ENCODE measurements at places on chromosomes 5 and 9. TPM values are rescaled to one million over a fixed set of nuclear protein-coding genes. Genes with fewer than 3 reads are reported as not detected.

SLC25A48 gene
- total RNA-seq, result 8.2 TPM

DNA sequence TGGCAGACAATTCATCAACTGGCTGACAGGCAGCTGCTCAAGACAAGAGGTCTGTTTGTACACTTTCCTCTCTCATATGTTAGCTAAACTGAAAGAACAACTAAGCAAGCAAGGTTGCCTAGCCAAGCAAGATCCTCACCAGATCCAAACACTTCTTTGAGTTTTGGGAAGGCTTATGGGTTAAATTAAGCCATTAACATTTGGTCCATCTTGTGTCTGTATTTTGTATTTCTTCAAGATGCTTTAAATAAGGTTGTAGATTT, 170.4 kb upstream of the RAI14 start:
- no peak overlapping the region for H3K27ac ChIP-seq
- H3K36me3 ChIP-seq, result peaks cover 6% of the 10 kb centered on the region
- DNase-seq, result no peak
- peaks cover 46% of the 10 kb centered on the region for H3K4me1 ChIP-seq

- no peak overlapping the region for H3K27ac ChIP-seq
- H3K27me3 ChIP-seq, result no peaks in the 10 kb centered on the region
- H3K4me1 ChIP-seq, result no peaks in the 10 kb centered on the region
- no peak overlapping the region for H3K4me3 ChIP-seq
- DNase-seq, result no peak
These were observed 170.4 kb downstream of the ARRDC3 start for GRCh38 chr5:91212714-91213092.

GRCh38 chr9:115766370-115766955, 387.1 kb upstream of the PAPPA start:
- H3K4me1 ChIP-seq, result no peaks in the 10 kb centered on the region
- no peak overlapping the region for H3K4me3 ChIP-seq
- H3K36me3 ChIP-seq, result no peaks in the 10 kb centered on the region
- no peaks in the 10 kb centered on the region for H3K27me3 ChIP-seq

DNA sequence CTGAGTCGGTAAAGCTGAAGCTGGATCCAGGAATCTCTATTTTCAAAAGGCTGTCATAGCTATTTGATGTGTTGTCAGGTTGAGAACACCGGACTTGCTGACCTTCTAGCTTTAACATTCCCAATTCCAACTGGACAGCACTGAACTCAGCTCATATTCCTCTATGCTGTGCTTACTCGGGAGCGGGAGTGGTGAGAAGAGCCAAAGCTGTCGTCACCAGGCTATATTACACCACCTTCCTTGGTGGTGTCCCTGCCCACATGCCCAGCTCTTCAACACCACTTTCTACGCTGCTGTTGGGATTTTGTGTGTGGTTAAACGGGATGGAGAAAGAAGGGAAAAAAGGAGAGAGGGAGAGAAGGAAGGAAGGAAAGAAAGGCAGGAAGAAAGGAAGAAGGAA, 653.6 kb downstream of the RAB3C start:
- H3K4me3 ChIP-seq, result no peak overlapping the region
- no peak for DNase-seq
- no peak overlapping the region for H3K27ac ChIP-seq

PTPRD gene
- 197 TPM for total RNA-seq

TMEM174 gene
- total RNA-seq, result not detected

C5orf58 gene
- total RNA-seq, result not detected

DNA sequence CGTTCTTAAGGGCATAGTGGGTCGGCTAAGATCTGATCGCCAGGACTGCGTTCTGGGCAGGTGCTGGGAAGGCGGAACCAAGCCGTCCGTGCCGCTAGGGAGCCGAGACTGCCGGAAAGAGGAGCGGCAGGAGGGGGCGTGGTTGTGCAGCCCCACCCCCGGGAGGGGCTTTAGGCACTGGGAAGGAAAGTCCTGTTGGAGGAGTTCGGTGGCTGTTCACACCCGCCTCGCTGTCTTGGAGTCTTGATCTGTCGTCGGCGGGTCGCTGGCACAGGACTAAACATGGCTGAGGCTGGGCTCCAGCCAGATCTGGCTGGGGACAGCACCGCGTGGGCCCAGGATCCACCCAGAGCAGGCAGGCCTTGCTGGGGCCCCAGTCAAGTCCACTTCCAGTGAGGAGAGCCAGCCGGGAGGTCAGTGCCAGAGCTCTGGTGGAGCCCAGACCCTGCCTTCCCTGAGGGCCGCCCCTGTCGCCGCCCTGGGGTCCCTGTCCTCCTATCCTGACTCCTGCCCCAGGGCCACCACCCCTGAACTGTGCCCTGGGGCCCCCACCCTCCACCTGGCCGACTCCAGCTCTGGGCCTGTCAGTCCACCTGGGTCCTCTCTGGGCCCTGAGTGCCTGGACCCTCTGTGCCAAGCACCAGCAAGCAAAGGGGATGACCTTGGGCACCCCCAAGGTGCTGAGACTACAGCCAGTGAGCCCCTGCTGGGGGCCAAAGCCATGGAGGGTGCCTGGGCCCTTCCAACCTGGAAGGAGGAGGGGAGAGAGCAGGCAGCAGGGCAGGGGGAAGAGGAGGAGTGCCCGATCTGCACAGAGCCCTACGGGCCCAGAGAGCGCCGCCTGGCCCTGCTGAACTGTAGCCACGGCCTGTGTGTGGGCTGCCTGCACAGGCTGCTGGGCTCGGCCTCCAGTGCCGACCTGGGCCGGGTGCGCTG, 4.5 kb downstream of the RNF208 start:
- peak overlapping the region; percentile 74 for H3K4me3 ChIP-seq
- DNase-seq, result no peak

SPINK13 gene
- not detected for total RNA-seq

MYO10 gene
- 33.6 TPM for total RNA-seq

DNA sequence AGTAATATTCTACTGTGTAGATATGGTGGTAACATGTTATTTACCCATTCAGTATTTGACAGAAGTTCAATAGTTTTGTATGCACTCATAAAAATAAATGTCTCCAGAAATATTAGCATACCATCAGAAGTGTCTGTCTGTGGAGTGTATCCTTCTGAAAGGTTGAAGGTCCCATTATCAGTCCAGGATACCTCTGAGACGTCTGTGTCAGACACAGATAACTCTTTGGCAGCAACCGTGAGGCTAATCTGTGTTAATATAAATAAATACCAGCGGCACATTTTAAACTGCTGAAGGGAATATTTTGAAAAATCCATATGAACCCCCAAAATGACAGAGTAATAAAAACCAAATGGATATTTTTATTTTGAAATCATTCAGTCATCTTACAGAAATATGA, 11.9 kb upstream of the ZNF622 start:
- H3K27me3 ChIP-seq, result no peaks in the 10 kb centered on the region
- H3K27ac ChIP-seq, result no peak overlapping the region
- H3K4me3 ChIP-seq, result no peak overlapping the region
- DNase-seq, result no peak
- peaks cover 5% of the 10 kb centered on the region for H3K36me3 ChIP-seq
- no peaks in the 10 kb centered on the region for H3K4me1 ChIP-seq

- H3K36me3 ChIP-seq, result no peaks in the 10 kb centered on the region
- H3K27me3 ChIP-seq, result no peaks in the 10 kb centered on the region
- H3K27ac ChIP-seq, result no peak overlapping the region
- peaks cover 20% of the 10 kb centered on the region for H3K4me1 ChIP-seq
- H3K4me3 ChIP-seq, result no peak overlapping the region
These were observed 148.1 kb upstream of the MPDZ start for GRCh38 chr9:13427587-13427986.

- H3K27me3 ChIP-seq, result no peaks in the 10 kb centered on the region
- no peak overlapping the region for H3K27ac ChIP-seq
- DNase-seq, result no peak
- no peaks in the 10 kb centered on the region for H3K36me3 ChIP-seq
- no peaks in the 10 kb centered on the region for H3K4me1 ChIP-seq
These were observed 147.9 kb downstream of the LPAR1 start for GRCh38 chr9:110890416-110890815.

DNA sequence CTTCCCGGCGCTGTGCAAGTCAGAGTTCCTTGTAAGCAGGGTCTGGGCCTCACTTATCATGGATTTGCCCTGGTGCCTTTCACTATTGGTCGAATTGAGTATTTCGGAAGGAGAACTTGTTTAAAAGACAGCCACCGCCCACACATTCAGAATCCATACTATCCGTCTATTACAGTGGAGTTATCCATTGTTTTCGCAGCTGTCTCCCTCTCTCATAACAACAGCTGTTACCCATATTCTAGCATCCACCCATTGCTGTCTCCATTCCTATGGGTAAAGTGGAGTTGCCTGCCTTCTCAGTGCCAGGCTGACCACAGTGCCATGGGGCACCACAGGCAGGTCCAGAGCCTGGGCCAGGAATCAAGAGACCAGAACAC, 20.2 kb downstream of the FAXDC2 start:
- peaks cover 12% of the 10 kb centered on the region for H3K36me3 ChIP-seq
- no peak overlapping the region for H3K4me3 ChIP-seq
- H3K4me1 ChIP-seq, result no peaks in the 10 kb centered on the region
- no peak for DNase-seq
- H3K27me3 ChIP-seq, result no peaks in the 10 kb centered on the region
- no peak overlapping the region for H3K27ac ChIP-seq

ZNF462 gene
- total RNA-seq, result 129 TPM

- no peak for DNase-seq
- H3K27ac ChIP-seq, result no peak overlapping the region
- no peaks in the 10 kb centered on the region for H3K36me3 ChIP-seq
- H3K4me1 ChIP-seq, result peaks cover 3% of the 10 kb centered on the region
- peaks cover 52% of the 10 kb centered on the region for H3K27me3 ChIP-seq
- H3K4me3 ChIP-seq, result no peak overlapping the region
These were observed 18.5 kb upstream of the TOR2A start for GRCh38 chr9:127753622-127754021.

DNA sequence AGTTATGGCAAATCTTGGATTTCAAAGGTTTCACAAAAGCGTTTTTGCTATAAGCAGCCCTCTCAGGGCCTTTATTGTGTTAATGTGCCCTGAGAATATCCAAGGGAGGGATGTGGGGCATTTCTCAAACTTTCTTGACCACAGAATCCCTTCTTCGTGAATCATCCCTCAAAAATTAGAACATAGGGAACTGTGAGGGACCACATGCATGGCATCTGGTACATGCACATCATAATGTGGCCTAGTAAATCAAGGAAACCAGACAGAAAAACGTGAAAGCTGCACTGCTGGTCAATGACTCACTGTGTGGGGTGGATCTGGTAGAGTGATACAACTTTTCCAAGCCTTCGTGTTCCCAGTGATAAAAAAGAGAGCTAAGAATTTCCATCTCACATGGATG, 22.4 kb downstream of the DDX31 start:
- H3K36me3 ChIP-seq, result peaks cover 25% of the 10 kb centered on the region
- no peaks in the 10 kb centered on the region for H3K4me1 ChIP-seq
- no peak overlapping the region for H3K27ac ChIP-seq
- DNase-seq, result no peak

- H3K4me3 ChIP-seq, result no peak overlapping the region
- no peaks in the 10 kb centered on the region for H3K27me3 ChIP-seq
- no peak for DNase-seq
- no peak overlapping the region for H3K27ac ChIP-seq
- no peaks in the 10 kb centered on the region for H3K36me3 ChIP-seq
These were observed 8.7 kb upstream of the ERAP1 start for GRCh38 chr5:96816411-96816939.

DNA sequence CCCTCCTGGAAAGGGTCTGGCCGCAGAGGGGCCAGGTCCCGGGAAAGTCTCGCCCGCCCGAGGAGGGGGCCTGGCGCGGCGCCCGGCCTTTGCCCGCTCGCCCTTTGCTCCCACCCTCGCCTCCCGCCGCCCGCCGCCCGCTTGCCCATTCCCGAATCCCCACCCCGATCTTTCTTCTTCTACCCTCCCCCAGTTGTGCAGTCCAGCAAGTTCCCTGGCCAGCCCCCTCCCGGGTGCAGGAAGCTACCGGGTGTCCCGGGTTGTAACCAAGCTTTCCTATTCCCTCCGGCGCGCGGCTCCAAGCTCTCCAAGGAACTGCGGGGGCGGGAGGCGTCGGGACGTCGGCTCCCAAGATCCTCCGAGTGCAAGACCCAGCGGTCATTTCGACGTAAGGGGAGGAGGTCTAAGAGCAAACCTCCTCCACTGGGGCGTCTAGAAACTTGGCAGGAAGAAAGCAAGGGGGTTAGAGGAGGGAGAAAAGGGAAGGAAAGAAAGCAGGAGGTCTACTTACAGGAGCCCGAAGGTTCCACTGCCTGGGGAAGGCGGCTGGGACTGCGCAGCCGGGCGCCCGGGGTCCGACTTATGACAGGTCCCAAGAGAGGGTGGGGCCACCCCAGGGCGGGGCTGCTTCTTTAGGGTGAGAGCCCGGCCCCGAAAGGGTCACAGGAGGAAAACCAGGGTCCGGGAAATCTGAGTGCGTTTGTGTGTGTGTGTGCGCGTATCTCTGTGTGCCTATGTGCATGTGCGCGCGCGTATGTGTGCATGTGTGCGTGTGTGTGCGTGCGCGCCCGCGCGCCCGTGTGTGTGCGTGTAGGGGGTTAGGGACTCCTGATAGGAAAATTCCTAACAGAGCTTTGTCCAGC, at the start of gene PTGR1:
TSS of gene PTGR1 (minus strand) at position 556 of the 863 bp plus-strand sequence. CDS start 2,225 bp downstream, outside the sequence.
- peaks cover 11% of the 10 kb centered on the region for H3K36me3 ChIP-seq
- H3K27me3 ChIP-seq, result no peaks in the 10 kb centered on the region
- H3K4me1 ChIP-seq, result peaks cover 17% of the 10 kb centered on the region
- peak within 1 kb of the TSS; percentile 96 for H3K4me3 ChIP-seq
- peak within 1 kb of the TSS; percentile 85 for H3K27ac ChIP-seq
- peak; percentile 78 for DNase-seq

- DNase-seq, result no peak
- H3K4me3 ChIP-seq, result no peak overlapping the region
- peaks cover 14% of the 10 kb centered on the region for H3K27me3 ChIP-seq
These were observed 12.1 kb upstream of the NRG2 start for GRCh38 chr5:140055152-140055551.

CTNNAL1 gene
- total RNA-seq, result 29.7 TPM

DNA sequence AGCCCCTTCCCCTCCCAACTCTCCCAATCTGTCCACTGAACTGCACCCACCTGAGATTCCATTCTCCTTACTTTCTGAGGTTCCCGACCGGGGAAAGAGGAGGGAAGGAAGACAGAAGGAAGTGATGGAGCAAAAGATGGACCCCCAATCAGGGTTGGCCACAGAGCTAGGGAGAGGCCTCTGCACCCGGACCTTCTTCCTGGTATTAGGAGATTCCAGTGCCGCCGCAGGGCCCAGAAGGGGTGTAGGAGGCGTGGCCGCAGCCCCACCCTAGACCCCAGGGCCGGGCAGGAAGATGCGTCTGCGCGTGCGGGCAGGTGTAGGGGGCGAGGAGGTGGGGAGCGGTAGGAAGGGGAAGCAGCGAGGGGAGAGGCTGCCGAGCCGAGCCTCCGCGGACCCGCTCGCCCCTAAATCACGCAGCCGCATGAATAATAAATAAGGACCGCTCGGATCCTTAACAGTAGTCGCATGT, 104.2 kb upstream of the MVB12B start:
- peaks cover 22% of the 10 kb centered on the region for H3K27me3 ChIP-seq
- peaks cover 5% of the 10 kb centered on the region for H3K4me1 ChIP-seq
- no peak for DNase-seq
- H3K27ac ChIP-seq, result no peak overlapping the region

DNA sequence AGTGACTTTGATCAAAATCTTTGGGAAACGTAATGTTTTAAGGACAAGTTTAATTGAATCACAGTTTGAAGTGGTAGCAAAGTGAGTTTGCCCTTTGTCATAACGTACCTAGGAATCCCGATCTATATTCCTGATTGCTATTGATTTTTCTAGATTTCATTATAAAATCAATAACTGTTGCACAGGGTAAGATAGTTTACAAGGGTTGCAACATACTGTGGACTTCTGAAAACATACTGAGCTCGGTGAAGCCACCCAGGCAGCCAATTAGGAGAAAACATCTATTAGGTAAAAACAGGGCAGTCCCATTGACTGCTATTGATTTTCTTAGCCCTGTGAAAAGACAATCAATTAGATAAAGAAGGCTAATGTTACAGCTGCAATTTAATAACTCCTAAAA, 659.9 kb downstream of the ISL1 start:
- no peaks in the 10 kb centered on the region for H3K36me3 ChIP-seq
- no peak overlapping the region for H3K27ac ChIP-seq
- DNase-seq, result no peak
- H3K4me1 ChIP-seq, result peaks cover 5% of the 10 kb centered on the region
- no peaks in the 10 kb centered on the region for H3K27me3 ChIP-seq

Data from type B pancreatic cell (in vitro differentiated cells).